ENCODE measurements at places on chromosomes 5 and 9.

DNA sequence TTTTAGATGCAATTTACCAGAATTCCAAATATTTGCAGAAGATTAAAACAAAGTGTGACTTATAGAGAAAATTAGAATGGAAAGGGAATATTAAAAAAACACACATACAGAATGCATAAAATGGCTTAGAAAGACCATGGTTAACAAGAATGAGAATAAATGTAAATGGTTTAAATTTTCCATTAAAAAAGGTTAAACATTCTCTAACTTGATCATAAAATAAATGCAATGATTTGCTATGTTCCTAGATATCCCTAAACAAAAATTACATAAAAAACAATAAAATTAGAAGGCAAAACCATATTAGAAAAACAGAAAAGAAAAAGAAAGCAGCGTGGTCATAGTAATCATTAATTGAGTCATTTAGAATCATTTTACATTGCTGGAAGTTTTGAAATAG is 152.5 kb downstream of the TMEM38B start:
- DNase-seq: no peak

DNA sequence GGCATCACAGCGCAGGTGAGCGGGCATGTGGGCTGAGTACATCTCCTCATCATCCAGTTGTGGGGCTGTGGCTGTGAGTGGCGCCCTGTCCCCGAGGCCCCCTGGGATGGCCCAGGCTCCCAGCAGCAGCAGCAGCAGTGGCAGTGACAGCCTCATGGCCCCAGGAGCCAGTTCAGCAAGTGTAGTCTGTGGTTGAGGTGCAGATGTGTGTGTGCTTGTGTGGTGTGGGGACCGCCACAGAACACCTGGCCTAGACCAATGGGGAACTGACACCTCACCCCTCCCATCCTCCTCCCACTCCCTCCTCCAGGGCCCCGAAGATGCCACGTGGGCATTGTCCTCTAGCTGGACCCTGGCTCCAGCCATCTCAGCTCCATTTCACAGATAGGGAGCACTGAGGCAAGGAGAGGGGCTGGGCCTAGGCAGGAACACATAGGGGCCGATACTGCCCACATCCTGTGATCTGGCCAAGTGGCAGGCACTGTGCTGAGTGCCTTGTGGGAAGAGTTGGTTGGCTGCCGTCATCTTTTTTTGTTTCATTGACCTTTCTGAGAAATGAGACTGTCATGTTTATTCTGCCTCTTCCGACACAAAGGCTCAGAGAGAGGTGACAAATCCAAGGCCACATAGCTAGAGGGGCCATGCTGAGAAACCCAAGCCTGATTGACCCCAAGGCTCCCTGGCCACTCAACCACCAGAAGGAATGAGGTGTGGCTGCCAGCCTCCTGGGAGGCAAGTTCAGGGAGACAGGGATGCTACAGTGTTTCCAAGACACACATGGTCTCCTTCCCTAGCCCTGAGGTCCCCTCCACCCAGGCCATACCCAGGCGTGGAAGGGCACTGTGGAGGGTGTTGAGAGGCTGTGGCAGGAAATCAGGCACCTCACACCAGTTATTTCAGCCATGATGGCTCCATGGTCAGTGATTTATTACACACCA is at the start of gene MZB1:
MZB1 (minus strand) TSS at position 213 of the 938 bp plus-strand sequence; CDS start at position 156, 57 bp downstream.
- DNase-seq: no peak

GRCh38 chr9:68750255-68750654 is 45.2 kb downstream of the PIP5K1B start:
- DNase-seq: no peak

DNA sequence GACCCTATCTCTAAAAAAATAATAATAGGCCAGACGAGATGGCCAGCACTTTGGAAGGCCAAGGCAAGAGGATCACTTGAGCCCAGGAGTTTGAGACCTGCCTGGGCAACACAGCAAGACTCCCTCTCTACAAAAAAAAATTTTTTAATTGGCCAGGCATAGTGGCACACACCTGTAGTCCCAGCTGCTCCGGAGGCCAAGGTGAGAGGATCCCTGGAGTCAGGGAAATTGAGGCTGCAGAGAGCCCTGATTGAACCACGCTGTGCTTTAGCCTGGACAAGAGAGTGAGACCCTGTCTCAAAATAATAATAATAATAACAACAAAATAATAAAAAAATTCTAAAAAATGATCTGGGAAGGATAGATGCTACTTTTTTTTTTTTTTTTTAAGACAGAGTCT is 1.1 kb upstream of the DYNC2I2 start:
- no peak for DNase-seq

GRCh38 chr9:34503406-34503805 is 19.4 kb downstream of the ENHO start:
- no peak for DNase-seq

GRCh38 chr9:17484906-17485305 is 94.0 kb upstream of the SH3GL2 start:
- no peak for DNase-seq

DNA sequence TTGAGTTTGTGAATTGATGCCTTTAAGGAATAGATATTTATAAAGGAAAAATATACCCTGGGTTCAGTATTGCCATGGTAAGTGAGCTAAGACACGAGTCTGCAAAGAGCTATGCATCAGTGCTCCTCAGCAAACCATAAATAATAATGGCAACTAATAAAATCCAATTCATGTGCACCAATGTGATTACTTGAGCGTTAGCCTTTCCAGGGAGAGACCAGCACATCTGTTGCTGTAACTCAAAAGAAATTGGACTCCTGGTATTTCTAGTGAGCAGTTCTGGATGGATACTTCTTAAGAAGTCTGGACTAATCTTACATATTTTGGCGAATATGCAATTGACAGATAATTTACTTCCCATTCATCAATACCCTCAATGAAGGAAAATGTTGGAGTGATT is 373.3 kb downstream of the ARHGEF28 start:
- no peak for DNase-seq

Measured in urinary bladder (tissue), 4 donors.